ENCODE measurements at places on chromosomes 6 and 20. TPM values are rescaled to one million over a fixed set of nuclear protein-coding genes. Genes with fewer than 3 reads are reported as not detected.

The PRDM1 gene
- 6.4 TPM for total RNA-seq

The C20orf202 gene
- total RNA-seq = not detected

The SDCBP2 gene
- 68.3 TPM for total RNA-seq

The SF3B5 gene
- total RNA-seq = 41.3 TPM

The GSTA3 gene
- not detected for total RNA-seq

The LRRC1 gene
- 50.4 TPM for total RNA-seq

The SLCO4A1 gene
- 36.2 TPM for total RNA-seq

DNA sequence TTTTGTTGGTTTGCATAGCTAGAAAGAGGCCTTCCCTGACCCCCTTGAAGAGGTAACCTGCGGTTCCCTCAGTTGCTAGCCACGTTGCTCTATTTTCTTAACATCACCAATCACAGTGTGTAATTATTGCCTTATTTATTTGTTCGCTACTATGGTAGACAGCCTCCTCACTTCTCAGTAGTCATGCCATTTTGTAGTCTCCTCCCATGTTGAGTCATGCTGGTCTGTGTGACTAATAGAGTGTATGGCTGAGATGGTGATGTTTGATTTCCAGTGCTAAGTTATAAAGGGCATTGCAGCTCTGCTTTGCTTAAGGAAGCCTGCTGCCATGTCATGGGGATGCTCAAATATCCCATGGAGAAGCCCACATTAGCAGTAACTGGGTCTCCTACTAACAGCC lies 236.6 kb upstream of the CHD6 start:
- DNase-seq = no peak

- DNase-seq = no peak
These were observed 1720.3 kb downstream of the HACE1 start for GRCh38 chr6:103139377-103139776.

- DNase-seq = peak; percentile 88
These were observed 50.7 kb downstream of the SLC26A8 start for GRCh38 chr6:35973670-35974222.

DNA sequence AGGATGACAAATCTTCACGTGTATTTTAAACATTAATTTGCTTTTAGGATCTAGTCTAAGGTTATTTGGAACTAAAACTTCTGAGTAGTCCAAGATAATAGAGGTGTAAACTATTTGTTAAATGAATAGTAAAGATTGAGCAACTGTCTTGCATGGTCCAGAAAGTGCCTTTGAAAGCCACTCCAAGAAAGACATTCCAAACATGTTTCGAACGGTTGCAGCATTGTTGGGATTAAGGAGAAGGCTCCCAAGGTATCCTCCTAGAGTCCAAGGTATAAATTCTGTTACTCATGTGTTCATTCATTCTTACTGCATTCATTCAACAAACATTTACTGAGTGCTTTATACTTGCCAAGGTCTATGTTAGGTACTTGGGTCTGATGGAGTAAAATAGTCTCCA lies 28.8 kb upstream of the MYLK2 start:
- DNase-seq = no peak

- peak; percentile 37 for DNase-seq
These were observed 50.7 kb upstream of the INSM1 start for GRCh38 chr20:20317195-20317594.

GRCh38 chr6:2710412-2710811 lies 40.3 kb downstream of the MYLK4 start:
- DNase-seq = no peak

GRCh38 chr6:99393366-99393697 lies 663 bp downstream of the COQ3 start:
- no peak for DNase-seq

DNA sequence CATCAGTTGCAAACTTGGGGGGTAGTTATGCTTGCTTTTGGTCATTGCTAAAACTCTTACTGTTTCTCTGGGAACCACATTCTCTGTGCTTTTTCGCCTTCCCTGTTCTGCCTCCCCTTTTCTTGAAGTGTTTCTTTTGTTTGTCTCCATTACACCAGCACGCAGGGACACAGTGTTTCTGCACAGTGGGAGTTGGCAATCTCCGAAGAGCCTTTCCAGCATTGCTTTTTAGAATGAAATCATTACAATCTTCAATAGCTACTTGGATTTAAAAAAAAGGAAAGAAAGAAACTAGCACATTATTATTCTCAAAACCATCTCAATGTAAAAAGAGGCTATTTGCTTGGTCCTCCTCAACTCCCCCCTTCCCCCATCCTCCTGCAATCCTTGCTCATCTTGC lies 536.7 kb upstream of the MMS22L start:
- DNase-seq = no peak

DNA sequence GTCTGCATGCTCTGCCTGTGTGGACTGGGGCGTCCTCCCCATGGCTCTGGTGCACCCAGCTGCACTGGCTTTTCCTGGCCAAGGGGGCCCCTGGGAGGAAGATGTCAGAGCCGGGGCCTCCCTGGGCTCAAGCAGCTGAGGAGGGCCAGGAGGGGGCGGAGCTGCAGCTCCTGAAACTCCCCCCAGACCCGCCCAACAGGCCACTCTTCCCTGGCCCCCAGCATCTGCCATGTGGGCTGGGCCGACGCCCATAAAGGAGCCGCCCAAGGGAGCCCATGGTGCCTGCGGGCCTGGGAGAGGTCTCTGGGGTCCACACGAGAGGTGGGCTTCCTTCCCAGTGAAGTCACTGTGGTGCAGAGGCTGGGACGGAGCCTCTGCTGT lies 4.0 kb downstream of the RBBP8NL start:
- DNase-seq = peak; percentile 32

GRCh38 chr6:16653226-16653625 lies 108.0 kb downstream of the ATXN1 start:
- DNase-seq = no peak
